Panc1 (cell line): ENCODE measurements at places on chromosomes 5 and 9.
A peak's percentile ranks its signal among the peaks of the same experiment; 100 is the strongest.

DNA sequence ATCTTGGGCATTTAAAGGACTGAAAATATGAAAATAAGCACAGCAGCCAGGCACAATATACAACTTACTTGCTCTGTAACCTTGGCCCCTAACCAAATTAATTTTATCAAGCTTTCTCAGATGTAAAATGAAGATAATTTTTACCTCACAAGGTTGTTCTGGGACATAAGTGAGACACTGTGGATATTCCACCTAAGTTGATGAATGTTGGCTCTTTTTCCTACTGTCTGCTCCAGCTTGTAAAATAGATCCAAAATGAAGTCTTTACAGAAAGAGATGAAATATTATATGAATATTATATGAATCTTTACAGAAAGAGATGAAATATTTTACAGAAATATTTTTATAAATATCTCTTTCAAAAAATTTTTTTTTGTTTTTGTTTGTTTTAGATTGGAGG lies 270.1 kb downstream of the DNAH5 start:
- DNase-seq: no peak

- no peak for DNase-seq
These were observed 60.5 kb upstream of the IL6ST start for GRCh38 chr5:56055287-56055686.

DNA sequence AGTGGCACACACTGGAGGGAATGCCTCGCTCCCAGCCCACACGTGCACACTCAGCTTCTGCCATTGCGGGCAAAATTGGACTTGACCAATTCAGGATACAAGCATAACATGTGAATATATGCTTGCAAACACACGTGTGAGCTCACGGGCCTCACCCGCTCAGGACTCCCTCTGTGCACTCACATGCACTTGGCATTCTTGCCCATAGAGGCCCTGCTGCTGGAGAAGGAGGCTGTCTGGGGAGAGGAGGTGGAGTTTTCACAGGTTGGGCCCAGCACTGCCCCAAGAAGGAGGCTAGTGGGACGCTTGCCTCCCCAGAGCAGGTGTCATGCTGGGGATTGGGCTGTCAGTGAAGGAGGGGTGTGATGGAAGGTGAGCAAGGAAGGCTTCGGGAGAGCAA lies 1.7 kb downstream of the MYMK start:
- no peak for DNase-seq

GRCh38 chr5:84693256-84693655 lies 308.6 kb upstream of the EDIL3 start:
- DNase-seq: no peak

DNA sequence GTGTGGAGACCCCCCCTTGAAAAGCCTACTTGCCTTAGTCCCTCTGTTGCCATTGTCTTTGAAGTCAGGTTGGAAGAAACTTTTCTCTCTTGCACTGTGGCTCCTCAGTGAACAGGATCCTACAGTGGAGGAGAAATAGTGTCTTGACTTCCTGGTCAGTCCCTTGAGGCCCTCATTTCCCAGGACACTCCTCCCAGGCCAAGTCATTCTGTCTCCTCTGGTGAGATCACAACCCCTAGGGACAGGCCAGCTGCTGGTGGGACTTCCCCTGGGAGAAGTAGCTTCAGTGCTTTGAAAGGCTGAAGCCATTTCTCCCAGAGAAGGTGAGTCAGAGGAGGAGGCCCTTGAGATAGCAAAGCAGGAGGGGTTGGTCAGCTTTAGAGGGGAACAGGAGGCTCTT lies 10.1 kb upstream of the GRIA1 start:
- DNase-seq: no peak

- no peak for DNase-seq
These were observed 199.0 kb downstream of the ARHGAP26 start for GRCh38 chr5:142969186-142969585.

DNA sequence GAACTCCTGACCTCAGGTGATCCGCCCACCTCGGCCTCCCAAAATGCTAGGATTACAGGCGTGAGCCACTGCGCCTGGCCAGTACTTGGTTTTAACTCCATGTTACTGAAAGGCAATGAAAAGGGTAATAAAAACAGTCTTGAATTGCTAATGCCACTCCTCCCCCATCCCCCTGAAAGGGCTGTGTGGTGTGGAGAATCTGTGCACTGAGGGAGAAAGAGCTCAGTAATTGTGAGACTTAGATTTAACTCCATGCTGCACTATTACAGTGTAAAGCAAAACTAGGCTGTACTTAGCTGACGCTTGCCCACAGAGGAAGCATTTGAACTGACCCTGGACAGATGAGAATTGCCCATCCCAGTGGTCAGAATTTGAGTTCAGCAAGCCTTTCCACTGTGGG lies 1662.4 kb upstream of the ACO1 start:
- no peak for DNase-seq

DNA sequence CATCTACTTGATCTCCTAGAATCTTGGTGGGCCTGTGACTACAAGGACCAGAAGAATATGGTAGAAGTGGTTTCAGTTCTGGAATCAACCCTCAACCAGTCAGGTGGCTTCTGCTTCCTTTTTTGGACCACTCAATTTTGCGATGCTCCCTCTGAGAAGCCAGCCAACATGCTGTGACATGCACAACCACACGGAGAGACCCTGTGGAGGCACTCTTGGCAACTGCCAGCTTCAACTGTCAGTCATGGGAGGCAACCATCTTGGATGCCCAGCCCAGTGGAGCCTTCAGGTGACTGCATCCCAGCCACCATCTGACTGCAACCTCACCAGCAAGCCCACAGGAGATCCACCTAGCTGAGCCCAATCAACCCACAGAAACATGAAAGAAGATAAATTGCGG lies 137.3 kb downstream of the FAM114A2 start:
- no peak for DNase-seq

DNA sequence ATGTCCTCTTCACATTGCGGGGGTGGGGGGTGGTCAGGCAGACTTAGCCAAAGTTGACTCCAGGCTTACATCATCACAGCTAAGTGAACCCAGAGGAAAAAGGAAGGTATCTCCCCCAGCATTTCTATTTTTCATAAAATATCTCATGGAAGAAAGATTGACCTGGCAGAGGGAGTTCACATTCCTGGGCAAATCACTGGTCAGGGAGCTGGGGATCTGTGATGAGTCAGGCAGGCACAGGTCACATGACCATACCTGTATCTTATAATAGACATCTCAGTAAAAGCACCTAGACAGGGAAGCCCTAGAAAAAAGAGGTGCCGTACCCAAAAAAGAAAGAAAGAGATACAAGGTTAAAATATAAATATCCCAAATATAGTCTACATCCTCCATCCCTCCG lies 57.3 kb upstream of the WWC1 start:
- DNase-seq: no peak

GRCh38 chr5:23007762-23008161 lies 154.6 kb upstream of the CDH12 start:
- no peak for DNase-seq

- no peak for DNase-seq
These were observed 1.2 kb upstream of the GPBP1 start for GRCh38 chr5:57172466-57173318.

- no peak for DNase-seq
These were observed 764 bp upstream of the VDAC1 start for GRCh38 chr5:134005417-134006061.

DNA sequence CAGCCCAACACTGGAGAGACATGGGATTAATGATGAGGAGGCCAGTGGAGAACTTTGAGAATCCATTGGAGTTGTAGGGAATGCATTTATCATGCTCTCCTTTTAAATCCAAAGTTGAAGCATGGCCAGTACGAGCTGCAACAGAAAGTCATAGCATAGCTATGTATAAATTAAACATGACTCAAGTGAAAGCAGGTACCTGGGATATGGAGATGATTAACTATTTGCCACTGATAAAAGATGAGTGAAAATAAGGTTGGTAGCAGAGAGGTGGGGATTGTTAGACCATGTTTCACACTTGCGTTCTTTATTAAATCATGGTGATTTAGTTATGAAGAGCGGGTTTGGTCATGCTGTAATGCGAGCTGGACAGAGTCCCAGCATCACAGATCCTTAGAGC lies 189.6 kb downstream of the ARHGEF28 start:
- DNase-seq: no peak

GRCh38 chr5:44927115-44927733 lies 118.5 kb downstream of the MRPS30 start:
- no peak for DNase-seq

- no peak for DNase-seq
These were observed 40.3 kb upstream of the EQTN start for GRCh38 chr9:27337236-27337635.

DNA sequence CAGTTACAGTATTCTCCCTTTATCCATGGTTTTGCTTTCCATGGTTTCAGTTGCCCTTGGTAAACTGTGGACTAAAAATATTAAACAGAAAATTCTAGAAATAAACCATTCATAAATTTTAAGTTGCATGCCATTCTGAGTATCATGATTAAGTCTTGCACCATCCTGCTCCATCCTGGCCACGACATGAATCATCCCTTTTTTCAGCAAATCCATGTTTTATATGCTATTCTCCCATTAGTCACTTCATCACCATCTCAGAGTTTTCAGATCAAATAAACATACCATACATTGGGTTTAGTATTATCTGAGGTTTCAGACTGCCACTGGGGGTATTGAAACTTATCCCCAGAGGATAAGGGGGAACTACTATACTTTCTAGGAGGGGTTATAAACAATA lies 234.4 kb upstream of the ATP10B start:
- DNase-seq: no peak

DNA sequence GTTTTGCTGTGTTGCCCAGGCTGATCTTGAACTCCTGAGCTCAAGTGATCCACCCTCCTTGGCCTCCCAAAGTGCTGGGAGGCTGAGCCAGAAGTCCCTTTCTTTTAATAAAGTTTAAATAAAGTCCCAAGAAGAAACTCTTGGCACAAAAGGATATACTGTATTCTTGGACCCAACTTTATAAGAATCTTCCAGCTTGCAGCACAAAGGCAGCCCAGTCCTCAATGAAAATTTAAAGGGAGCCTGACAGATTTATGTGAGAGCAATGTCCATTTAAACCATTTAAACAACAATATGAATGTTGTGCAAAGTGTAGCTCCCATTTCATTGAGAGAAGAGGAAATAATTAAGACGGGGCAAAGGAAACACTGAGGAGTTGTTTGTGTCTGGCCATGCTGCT lies 217.0 kb downstream of the DOCK8 start:
- DNase-seq: no peak

- no peak for DNase-seq
These were observed 3.8 kb downstream of the MRPL22 start for GRCh38 chr5:154944716-154945115.

DNA sequence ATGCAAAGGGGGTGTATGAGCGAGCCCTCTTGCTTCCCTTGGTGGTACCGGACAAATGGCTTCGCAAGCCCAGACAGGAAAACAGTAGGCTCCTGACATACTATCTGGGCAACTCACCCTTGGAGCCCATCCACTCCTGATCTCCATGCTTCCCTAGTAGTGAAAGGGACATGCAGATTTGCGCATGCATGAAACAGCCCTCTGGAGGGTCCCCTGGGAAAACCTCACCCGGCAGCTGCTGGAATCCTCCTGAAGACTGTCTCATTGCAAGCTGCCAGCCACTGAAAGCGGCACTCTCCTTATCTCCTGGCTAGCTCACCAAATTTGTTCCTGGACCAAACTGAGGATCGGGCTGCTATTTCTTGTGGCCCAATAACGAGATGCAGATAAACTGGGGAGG lies 10.2 kb downstream of the ZNF169 start:
- DNase-seq: no peak

DNA sequence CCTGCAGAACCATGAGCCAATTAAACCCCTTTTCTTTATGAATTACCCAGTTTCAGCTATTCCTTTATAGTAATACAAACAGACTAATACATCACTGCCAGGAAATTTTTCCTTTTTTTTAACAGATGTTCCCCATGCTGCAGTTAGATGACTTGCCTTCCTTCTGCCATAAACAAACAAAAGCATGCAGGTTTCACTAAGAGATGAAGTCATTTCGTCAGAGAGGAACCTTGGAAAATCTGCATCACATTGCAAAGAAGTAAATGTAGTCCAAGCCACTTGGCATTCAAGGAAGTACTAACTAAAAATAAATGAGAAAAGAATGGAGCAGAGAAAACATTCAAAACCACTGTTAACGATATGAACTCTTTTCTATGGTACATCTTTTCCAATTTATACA lies 194.1 kb upstream of the EFNA5 start:
- no peak for DNase-seq

- DNase-seq: no peak
These were observed 624.5 kb downstream of the RAB3C start for GRCh38 chr5:59207401-59207800.

DNA sequence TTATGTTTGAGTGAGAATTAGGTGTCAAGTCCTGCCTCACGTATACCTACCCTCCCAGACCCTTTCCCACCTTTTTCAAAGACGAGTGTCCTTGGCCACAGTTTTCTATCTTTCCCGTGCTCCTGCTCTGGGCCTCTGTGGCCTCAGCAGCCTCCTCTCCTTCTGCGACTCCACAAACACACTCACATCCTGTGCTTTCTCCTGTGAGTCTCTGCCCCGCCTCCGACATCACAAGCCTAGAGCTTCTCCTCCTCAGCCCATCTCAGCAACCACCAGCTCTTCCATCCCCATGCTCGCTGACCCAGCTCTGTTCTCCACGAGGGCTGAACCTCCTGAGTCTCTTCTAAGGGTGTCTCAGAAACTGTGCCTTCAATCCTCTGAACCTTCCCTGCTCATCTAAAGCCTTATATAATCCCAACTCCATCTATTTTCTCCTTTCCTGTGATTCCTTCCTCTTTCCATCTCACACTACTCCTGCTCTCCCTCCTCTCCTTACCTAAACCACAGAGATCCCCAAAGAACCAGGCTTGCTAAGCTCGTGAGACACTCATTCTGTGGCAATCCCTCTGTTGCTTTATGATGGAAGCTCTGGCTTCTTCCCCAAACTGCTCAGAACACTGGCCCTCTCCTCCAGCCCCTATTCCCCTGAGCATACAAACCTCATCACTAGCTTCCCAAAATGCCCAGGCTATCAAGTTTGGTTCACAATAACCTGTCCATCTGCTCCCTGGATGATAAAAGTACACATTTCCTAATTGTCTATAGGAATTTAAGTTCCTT lies 55.2 kb downstream of the RASEF start:
- DNase-seq: no peak

DNA sequence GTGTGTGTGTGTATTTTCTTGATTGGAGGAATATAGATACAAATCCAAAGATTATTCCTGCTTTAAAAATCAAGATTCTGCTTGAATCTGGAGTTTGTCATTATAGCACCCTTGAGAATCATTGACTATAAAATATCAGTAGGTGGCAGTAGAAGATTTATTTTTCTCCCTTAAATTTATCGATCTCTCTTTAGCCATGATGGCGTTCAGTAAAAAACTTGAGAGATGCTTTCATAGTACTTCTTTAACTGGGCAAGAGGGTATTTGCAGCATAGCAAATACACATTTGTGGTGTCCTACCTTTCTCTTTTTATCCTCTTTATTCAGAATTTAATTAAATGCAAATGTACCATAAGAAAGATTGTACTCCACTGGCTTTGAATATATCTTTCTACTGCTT lies 307.7 kb downstream of the ADGRV1 start:
- peak; percentile 17 for DNase-seq

DNA sequence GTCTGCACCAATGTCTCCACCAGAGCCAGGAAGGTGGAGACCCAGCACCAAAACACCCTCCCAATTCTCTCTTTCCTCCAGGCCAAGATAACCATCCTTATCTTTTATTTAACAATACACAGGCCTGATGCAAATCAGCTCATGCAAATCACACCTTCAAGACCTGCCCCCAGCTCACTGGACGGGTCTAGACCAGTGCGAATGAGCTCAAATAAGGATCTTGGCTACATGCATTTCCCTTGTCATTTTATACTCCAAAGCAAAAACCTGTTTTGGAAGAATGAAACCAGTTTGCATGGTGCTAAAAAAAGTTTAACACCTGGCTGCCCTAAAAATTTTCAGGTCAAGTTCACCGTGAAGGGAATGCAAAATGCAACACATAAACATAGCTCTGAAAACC lies 31.9 kb upstream of the DAPK1 start:
- DNase-seq: no peak
